Stimulated activated CD4-positive, alpha-beta T cell treated with anti-CD3 and anti-CD28 coated beads, Interleukin-1b, Interleukin-23, amount 100 ng/mL, for 1 hour (primary cell): ENCODE measurements at places on chromosomes 12 and 14.

DNA sequence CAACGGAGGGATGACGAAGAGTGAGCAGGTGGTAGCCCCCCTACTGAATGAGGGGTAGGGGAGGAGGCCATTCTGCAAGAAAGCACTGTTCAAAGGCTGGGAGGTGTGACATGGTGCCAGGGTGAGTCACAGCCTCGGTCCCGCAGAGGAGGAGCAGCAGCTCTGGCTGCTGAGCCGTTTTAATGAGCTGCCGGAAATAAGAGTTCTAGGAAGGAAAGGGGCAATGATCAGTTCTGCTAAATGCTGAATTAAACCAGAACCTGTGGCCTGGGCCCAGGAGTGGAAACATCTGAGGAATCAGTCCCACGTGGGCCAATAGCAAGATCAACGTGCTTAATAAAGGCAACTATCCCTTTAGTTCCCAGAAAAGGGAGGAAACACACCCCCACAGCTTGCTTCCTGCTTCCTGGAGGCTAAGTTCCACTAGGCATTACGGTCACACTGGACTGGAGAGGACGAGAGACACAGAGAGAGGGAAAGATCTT lies 3.6 kb downstream of the ABCD4 start:
- no peak for DNase-seq

GRCh38 chr14:101318271-101318670 lies 243.0 kb upstream of the DIO3 start:
- no peak for DNase-seq

DNA sequence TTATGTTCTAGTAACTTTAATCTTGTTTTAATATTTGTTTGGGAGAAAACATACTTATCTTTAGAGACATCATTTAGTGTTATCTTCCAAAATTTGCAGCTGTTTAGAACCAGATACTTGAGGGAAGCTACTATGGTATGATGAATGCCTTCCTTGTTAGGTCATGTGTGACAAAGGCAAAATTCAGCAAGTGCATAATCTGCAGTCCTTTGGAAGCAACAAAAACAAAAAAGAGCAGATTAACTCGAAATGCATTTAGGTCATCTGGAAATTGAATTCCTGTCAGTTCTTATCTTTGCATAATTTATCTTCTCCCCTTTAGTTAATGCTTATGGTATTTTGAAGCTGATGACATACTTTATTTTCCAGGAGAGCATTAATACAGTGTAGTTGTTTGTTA lies 3.5 kb downstream of the FBXO34 start:
- no peak for DNase-seq

GRCh38 chr14:52835122-52835903 lies 43.9 kb upstream of the GNPNAT1 start:
- DNase-seq: no peak

DNA sequence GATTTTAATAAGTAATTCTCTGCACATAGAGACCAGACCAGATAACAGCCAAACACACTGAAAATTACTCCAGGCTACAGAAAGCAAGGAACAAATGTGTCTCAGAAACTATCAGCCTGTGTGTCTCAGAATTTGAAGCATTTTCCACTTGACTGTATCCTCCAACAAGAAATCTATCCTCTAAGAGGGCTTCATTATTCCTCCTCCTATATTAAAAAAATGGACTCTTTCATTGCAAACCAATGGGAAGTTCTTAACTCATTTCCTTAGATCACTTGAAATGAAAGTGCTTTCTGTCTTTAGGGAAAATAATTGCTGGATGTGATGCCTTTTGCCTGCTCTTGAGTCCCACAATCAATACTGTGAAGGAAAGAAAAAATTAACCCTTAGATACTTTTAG lies 2.3 kb downstream of the ST8SIA1 start:
- no peak for DNase-seq
